ENCODE measurements at places on chromosomes 7 and 10.
A peak's percentile ranks its signal among the peaks of the same experiment; 100 is the strongest.

- H3K4me3 ChIP-seq = no peak overlapping the region
- H3K36me3 ChIP-seq = no peaks in the 10 kb centered on the region
- no peaks in the 10 kb centered on the region for H3K27me3 ChIP-seq
- H3K4me1 ChIP-seq = no peaks in the 10 kb centered on the region
- DNase-seq = no peak
Observed at GRCh38 chr7:98555403-98555802, 61.7 kb upstream of the NPTX2 start.

- peak overlapping the region; percentile 9 for H3K27ac ChIP-seq
- DNase-seq = no peak
- no peaks in the 10 kb centered on the region for H3K36me3 ChIP-seq
- H3K4me3 ChIP-seq = no peak overlapping the region
- H3K27me3 ChIP-seq = no peaks in the 10 kb centered on the region
Observed at GRCh38 chr10:24706479-24707118, 17.1 kb downstream of the ARHGAP21 start.

DNA sequence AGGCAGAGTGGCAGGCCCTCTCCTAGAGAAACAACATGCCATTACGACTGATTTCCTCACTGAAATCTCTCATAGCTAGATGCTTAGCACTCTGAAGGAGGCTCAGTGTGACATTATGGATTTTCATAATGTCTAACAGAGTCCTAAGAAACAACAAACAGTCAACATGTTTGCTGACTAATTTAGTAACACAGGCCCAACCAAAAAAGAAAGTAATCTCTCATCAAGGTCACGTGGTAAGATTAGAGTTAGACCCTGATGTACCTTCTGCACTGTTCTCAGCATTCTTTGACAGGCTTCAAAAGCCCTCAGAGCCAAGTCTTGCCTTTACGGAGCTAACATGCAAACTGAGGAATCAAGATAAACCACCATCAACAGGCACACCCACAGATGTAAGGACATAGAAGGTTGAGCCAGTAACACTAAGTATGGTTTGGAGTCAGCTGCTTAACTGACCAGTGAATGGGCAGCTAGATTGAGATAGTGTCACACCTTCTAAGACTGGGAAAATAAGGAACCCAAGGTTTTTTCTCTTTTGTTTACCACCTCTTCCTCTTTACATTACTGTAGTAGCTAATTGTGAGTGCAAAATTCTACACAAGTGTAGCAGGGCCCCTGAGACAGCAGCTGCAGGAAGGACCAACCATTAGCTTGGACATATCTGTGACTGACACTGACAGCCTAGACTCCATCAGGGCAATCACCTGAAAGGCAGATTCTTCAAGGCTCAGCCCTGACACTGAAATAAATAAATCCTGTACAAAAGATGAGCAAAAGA lies 15.3 kb upstream of the KCNIP2 start:
- H3K36me3 ChIP-seq = no peaks in the 10 kb centered on the region
- no peak for DNase-seq
- H3K4me1 ChIP-seq = peaks cover 10% of the 10 kb centered on the region
- no peak overlapping the region for H3K4me3 ChIP-seq
- H3K27me3 ChIP-seq = no peaks in the 10 kb centered on the region
- no peak overlapping the region for H3K27ac ChIP-seq

- H3K4me3 ChIP-seq = no peak overlapping the region
- H3K27ac ChIP-seq = no peak overlapping the region
- no peaks in the 10 kb centered on the region for H3K27me3 ChIP-seq
- peaks cover 7% of the 10 kb centered on the region for H3K4me1 ChIP-seq
- DNase-seq = no peak
- H3K36me3 ChIP-seq = no peaks in the 10 kb centered on the region
Observed at GRCh38 chr7:24902931-24903330, 77.0 kb downstream of the OSBPL3 start.
